ENCODE measurements at places on chromosomes 3 and 15.

DNA sequence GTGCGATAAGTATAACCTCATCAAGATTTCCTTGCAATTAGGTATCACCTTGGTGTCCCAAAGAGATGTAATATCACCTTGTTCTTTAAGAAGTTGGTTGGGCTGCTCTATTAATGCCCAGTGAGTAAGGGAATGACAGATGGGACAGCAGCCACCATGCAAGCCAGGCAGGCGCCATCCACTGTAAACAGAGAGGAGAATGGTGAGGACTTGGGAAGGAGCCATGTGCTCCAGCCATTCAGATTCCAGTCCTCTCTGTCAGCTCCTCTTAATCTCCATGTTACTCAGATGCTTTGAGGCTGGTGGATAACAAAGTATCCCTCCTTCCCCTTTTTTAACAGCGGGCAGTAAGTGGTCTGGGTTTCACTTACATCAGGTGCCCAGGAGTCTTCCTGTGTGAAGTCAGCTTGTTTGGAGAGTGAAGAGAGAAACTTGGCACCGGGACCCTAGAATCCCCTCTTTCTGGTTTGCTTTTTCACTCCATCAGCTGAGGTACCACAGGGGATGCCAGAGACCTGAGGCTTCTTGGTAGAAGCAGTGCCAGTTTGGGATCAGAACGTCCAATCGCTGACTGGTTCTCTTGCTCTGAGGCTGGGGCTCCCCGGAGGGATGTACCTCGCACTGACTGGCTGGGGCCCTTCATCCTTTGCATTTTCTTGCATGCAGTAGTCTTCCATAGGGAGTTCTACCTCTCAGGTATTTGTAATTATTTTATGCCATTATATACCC is 29.5 kb downstream of the SLCO3A1 start:
- DNase-seq, result no peak

DNA sequence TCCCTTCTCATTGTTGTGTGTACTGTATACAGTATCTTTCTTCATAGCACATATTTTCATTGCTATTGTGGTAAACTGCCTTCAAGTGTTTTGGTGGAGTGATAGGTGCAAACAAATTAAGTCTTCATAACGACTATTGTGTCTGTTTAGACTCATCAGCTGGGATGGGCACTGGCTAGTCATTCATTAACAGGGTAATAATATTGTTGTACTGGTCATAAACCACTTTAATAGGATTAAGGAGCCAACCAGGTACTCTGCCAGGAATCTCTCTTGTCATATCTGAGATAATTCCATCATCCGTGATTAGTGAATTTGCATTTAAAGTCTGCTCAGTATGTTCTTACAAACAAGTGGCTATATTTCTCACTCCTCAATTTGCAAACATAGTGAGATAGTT is 10.2 kb upstream of the TMEM45A start:
- no peak for DNase-seq

GRCh38 chr3:98529856-98530459 is 1.8 kb upstream of the GPR15 start:
- DNase-seq, result no peak

DNA sequence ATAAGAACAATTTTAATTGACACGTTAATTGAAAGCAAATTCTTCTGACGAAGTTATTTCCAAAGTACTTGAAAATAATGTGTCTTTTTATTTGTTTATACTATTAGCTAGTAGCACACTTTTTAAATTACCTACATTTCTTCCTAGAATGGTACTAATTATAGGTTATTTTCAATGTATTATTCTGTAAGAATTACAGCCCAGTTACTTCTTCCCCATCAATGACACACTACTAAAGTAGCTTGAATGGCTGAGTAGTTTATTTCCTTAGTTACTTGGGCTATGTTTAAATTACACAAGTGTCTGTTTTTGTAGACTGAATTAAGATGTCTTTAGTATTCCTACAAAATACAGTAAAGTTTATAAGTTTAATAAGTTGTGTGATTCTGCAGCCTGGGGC is 217.6 kb upstream of the IL12A start:
- no peak for DNase-seq

DNA sequence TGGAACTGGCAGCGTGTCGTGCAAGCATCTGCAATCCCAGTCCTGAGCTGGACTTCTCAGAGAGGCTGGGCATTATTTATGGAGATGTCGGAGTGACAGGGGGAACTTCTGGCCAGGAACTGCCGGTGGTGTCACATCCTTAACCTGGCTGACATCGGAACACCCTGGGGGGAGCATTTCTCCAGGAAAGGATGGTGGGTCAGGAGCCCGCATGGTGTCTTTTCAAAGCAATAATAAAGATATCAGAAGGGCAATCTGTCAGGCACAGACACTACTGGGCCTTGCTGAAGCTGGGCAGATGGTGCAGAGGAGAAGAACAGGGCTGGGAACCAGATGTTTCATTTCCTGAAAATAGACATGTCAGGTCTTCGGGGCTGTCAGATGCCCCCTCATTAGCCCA is 133.5 kb downstream of the WNT7A start:
- no peak for DNase-seq

DNA sequence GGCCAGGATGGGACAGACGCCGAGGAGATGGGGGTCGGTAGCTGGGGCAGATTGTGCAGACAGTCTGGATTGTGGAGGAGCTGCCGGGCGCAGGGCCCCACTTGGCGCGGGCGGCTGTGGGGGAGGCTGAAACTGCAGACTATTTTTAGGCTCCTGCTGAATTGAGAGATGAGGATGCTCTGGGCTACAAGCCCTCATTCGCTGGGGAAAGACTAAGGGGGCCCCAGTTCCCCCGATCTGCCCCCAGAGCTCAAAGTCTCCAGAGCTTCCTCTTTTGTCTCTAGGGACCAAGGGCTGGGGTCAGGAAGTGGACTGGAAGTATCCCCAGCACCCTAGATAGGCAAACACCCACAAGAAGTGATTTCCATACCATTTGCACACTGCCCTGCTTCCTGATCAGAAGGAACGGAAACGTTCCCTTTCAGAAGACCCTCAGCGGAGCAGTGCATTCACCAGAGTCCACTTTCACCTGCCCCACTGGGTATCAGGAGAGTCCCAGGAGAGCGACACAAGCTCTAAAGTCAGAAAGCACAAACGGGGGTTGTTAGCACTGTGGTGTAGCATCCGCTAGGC is 29.7 kb downstream of the SEMA7A start:
- DNase-seq, result no peak

DNA sequence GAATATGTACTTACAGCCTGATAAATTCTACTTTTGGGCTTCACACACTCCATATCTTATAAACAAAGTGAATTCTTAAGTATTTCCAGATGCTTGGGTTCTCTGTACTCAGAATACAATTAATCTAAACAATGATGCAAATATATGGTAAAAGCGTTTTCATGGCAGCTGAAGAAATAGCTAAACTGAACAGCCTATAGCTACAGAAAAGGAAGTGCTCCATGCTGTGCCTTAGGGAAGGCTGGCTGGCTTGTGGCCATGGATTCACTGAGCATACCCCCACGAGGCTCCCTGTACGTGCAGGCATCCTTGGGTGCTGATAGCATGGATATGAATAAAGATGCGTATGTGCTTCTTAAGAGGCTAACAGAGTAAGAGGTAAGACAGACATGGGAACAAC is 264.0 kb downstream of the KLF13 start:
- no peak for DNase-seq

All from astrocyte of the spinal cord (primary cell).